ENCODE measurements at places on chromosomes 7 and 10.

- no peak for DNase-seq
These were observed 23.7 kb downstream of the FGF8 start for GRCh38 chr10:101752241-101752640.

- peak; percentile 33 for DNase-seq
These were observed 14.8 kb downstream of the TPK1 start for GRCh38 chr7:144821067-144821466.

GRCh38 chr10:6396652-6397051, 183.4 kb downstream of the PRKCQ start:
- no peak for DNase-seq

- DNase-seq = no peak
These were observed 98.2 kb downstream of the MAPK8 start for GRCh38 chr10:48404646-48405045.

DNA sequence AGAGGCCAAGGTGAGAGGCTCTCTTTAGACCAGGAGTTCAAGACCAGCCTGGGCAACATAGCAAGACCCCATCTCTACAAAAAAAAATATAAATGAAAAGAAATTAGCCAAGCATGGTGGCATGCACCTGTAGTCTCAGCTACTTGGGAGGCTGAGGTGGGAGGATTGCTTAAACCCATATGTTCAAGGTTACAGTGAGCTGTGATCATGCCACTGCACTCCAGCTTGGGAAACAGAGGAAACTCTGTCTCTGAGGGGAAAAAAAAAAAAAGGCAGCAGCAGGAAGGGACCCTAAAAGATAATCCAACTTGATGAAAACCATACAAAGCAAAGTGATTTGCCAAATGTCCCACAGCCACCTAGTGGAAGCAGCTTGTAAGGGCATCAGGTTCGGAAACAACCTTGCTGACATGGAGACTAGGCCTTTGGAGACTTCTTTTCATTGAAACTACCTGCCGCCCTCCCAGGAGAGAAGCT, 15.6 kb upstream of the PBLD start:
- peak; percentile 8 for DNase-seq

- no peak for DNase-seq
These were observed 372.2 kb downstream of the EXOC4 start for GRCh38 chr7:133625046-133625445.

- DNase-seq = no peak
These were observed 30.4 kb downstream of the STEAP1B start for GRCh38 chr7:22469371-22470143.

DNA sequence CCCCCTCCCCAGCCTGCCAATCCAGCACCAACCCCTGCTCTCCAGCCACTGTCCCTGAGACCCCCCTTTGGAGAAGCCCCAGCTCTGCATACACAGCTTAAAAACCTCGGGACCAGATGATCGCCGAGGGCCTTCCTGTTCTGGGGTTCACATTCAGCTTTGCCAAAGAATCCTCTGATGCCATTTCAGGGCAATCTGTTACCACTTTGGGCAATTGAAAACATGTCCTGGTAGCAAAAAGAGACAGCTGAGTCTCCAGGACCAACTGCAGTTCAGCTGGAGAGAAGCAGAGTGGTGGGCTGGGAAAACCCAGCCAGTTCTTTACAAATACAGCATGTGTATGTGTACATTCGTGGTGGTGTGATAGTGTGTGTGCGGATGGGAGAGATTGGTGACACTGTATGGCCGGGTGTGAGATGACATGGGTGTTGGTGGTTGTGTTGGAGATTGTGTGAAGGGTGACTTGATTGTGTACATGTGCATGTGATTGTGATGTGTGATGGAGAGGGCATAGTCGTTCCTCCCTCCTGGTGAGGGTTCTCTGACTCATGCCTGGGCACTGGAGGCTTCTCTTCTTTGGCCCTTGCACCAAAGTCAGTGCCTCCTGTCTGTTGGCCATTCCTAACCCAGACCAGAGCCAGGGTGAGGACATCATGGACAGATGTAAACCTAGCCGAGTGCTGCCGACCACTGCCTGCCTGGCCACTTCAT, 48.5 kb upstream of the AQP1 start:
- no peak for DNase-seq

DNA sequence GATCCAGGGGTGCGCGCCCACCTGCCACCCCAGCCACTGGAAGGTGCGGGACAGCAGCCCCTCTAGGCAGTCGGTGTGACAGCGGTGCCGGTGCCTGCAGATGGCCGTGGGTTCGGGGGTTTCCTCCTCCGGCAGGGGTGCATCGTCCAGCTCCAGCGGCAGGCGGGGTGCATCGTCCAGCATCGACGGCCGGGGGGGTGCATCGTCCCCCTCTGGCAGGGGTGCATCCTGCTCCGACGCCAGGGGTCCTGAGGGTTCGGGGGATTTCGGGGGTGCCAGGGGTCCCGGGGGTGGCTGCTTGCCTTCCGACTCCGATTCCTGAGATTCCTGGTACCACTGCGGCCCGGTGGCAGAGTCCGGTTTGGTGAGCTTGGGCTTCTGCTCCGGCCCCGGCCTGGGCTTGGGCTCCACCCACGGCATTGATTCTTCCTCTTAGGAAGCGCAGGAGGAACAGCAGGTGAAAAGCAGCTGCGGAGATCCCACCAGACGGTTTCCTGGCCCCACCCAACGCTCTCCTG, 90.2 kb upstream of the RAB18 start:
- no peak for DNase-seq

GRCh38 chr10:48500771-48501170, 104.1 kb downstream of the ARHGAP22 start:
- DNase-seq = no peak

- DNase-seq = no peak
These were observed 86.2 kb upstream of the AOAH start for GRCh38 chr7:36810489-36810888.

- DNase-seq = no peak
These were observed 180.6 kb upstream of the AGR3 start for GRCh38 chr7:17062151-17063044.

DNA sequence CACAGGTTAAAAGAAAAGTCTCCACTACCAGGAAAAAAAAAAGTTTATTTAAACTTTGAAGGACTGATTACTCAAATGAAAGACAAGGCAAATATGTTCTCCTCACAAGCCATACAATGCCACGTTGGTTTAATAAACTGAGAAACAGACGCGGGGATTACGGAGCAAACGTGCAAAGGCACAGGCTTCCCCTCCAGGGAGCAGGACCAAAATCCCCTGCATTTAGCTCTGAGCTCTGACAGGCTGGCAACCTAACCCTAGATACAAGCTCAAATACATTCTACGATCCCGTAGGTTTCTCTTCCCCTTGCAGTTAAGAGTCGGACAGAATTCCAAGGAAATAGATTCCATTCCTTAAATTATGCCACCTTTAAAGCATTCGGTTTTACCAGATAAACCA, 7.7 kb upstream of the GRB10 start:
- DNase-seq = no peak

GRCh38 chr7:10973942-10974911, 555 bp downstream of the PHF14 start:
- DNase-seq = peak; percentile 3

- peak; percentile 8 for DNase-seq
These were observed 5.7 kb upstream of the GOT1 start for GRCh38 chr10:99435986-99436638.

DNA sequence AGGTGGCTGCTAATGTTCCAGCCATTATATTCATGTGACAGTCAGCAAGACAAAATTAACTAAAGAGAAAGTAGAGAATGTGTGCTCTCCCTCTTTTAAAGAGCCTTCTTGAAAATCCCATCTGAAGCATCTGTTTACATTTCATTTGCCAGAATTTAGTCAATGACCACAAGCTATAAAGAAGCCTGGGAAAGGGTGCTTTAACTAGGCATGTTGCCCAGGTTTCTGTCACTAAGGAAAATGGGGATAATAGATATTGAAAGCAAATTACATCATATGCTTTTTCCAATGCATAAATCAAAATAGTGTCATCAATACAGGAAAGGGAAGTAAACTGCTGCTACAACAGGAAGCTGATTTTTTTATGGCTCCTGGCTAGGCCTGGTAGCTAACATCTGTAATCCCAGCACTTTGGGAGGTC, 67.7 kb downstream of the ELAPOR2 start:
- DNase-seq = no peak

DNA sequence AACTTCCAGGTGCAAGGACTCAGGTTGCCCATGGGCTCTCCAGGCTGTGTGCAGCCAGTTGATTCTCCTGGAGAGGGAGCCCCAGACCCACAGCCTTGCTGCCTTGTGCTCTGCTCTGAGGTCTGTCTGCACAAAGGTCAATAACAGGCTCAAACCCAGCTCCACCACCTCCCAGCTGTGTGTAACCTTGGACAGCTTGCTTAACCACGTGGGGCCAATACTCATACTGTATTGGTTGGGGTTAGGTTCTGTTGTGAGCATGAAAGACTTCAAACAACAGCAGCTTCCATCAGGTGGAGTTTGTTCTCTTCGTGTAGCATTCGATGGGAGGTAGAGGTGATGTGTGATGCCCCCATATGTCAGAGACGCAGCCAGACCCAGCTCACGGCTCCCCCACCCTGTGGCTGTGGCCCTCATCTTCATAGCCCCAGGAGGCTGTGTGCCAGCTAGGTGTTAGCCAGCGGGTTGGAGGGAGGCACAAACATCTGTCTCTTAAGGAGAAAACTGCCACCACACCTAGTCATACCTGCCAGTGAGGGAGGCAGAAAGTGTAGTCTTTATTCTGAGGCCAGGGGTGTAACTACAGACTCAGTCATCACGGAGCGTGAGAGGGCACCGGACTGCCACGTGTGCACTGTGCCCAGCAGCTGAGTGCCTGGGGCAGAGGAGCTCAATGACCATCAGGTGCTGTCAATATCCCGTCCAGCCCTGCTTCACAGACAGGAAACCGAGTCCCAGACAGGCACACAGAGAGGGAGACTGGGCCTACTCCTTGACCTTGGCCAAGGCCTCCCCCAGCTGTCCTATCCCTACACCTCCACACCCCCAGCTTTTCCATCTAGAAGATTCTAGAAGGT, 8.1 kb upstream of the POLD2 start:
- DNase-seq = no peak

DNA sequence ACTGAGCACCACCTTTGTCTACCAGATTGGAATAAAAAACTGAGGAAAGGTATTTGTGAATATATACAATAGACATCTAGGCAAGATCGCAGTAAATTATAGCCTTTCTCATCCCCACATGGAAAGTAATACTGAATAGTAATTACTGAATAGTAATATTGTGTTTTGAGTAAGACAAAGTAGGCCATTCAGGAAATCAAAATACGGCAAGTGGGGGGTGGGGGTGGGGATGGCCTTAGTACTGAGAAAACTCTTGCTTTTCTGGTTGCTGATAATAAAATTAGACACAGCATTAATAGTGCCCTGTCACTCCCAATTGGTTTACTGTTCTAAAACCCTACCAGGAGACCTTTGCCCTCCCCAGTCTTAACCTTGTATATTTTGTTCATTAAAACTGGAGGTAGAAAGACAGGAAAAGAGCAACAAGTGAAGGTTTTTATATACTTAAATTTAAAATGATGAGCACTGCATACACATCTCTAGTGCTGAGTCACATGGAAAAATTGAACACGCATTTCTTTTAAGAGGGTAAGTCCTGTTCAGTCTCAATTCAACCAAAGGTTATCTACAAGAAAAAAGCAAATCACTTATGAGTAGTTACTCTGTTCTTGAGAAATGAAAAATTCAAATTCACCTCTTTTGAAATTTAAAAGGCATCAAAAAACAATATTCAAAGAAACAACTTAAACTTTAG, 65.6 kb downstream of the IGF2BP3 start:
- DNase-seq = no peak

DNA sequence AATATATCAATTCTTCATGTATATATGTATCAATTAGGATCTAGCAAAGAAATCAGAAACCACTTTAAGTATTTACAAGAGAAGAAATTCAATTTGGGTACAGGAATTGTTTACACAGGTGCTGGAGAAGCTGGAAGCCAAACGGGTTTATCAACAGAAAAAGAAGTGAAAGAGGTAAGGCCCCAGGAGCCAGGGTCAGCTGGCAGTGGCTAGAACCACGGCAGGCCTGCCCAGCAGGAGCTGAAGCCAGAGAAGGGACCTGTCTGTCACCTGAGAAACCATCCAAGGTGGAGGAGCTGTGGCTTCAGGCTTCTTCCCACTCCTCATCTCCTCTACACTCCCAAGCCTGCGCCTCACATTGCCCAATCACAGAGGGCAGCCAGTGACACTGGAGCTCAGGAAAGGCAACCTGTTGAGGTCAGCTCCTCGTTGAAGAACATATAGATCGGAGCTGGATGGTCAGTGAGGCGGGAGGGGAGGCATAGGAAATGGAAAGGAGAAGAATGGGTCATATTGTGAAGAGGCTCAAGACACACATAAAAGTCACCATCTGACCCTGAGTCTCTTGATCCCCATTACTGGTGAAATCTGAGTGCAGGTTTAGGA, 182.6 kb downstream of the REEP3 start:
- DNase-seq = no peak

GRCh38 chr7:158050978-158051651, 536.5 kb downstream of the PTPRN2 start:
- no peak for DNase-seq

- DNase-seq = no peak
These were observed 2.5 kb upstream of the LAMB4 start for GRCh38 chr7:108132551-108133265.

- peak; percentile 60 for DNase-seq
These were observed 16.4 kb downstream of the LRRC4 start for GRCh38 chr7:128014811-128015210.

DNA sequence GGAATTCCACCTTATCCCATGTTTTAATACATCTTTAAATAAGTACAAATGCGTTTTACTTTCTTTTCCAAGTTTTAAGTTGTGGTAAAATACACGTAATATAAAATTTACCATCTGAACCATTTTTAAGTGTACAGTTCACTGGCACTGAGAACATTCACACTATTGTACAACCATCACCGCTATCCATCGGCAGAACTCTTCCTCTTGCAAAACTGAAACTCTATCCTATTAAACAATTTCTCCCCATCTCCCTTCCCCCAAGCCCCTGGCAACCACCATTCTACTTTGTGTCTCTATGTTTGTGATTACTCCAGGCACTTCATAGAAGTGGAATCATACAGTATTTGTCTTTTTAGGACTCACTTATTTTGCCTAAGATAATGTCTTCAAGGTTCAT, 33.8 kb downstream of the HIP1 start:
- no peak for DNase-seq

DNA sequence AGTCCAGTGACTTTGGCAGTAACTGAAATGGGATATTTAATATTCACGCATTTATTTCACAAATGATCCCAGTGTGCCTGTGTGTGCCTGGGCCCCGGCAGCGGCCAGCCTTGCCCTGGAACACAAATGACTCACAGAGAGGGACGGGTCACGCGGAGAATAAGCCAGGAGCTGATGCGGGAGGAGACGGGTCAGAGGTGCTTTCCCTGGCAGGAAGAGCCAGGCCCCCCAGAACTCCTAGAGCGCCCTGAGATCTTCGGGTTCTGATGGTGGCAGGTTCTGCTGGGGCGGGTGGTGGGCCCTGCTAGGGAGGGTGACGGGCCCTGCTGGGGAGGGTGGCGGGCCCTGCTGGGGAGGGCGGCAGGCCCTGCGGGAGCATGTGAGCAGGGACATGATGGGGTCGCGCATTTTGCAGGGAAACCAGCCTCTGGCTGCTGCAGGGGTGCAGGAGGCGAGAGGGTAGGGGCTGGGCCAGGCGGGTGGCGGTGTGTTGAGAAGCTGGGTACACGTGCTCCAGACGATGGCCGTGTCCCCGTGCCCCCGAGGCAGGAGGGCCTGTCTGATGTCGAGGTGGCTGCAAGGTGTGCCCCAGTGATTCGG, 84.2 kb upstream of the DIP2C start:
- DNase-seq = no peak

All from NCI-H2171 (cell line).